Activated T-helper 1 cell treated with anti-CD3 and anti-CD28 coated beads, Interleukin-12 subunit alpha, Interleukin-12 subunit beta, Interleukin-2, Interleukin-4 antibody, amounts not matched to agents 30 ng/mL and 10 ng/mL and 1 ng/mL, durations not matched to agents 14 hours and 24 hours and 36 hours (primary cell): ENCODE measurements at places on chromosomes 5 and 9. TPM values are rescaled to one million over a fixed set of nuclear protein-coding genes. Genes with fewer than 3 reads are reported as not detected.

- DNase-seq: no peak
Measured at GRCh38 chr9:99878651-99879050, 27.8 kb upstream of the STX17 start.

- DNase-seq: no peak
Measured at GRCh38 chr5:143030349-143030748, 260.2 kb downstream of the ARHGAP26 start.

GRCh38 chr5:60060389-60060788, 166.9 kb upstream of the PDE4D start:
- no peak for DNase-seq

DNA sequence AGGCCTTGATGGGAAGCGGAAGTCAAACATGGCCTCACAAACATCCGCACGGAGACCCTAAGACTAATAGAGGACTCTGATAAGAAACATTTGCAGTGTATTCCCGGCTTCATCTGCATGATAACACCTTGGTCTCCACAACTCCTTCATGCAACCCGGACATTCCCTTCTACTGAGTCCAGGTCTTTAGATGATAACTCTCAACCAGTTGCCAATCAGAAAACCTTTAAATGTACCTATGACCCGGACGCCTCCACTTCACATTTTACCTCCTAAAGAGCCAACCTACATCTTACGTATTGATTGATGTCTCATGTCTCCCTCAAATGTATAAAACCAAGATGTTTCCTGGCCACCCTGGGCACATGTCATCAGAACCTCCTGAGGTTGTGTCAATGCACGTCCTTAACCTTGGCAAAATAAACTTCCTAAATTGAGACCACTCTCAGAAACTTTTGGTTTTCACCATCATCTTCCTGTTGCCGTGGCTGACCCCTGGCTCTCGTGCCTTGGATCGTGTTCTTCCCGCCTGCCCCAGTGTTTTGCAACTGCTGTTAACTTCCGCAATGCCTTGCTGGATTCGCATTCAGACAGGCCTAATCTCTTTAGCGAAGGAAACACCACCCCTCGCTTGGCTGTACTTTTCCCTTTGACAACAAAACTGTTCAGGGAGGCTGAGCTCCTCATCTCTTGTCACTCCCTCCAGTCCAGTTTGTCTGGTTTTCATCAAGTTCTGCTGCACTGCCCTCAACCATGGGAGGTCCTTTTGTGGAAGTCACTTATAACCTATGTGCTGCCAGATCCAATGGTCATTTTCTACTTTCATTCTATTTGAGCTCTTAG, 1.1 kb upstream of the DAP start:
- no peak for DNase-seq

- no peak for DNase-seq
Measured at GRCh38 chr5:137989419-137989818, 43.5 kb downstream of the FAM13B start.

DNA sequence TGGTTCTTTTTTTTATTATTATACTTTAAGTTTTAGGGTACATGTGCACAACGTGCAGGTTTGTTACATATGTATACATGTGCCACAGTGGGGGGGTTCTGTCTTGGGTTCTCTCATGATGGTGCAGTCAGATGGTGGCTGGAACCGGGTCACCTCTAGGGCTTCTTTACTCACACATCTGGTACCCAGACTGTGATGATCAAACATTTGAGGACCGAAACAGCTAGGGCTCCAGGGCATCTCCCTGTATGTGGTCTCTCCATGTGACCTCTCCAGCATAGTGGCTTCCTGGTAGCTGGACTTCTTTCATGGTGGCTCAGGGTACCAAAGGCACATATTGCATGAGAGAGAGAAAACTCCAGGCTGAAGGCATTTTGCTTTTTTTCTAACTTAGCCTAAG, 9.8 kb upstream of the CRHBP start:
- DNase-seq: no peak

- no peak for DNase-seq
Measured at GRCh38 chr9:5511476-5511875, 1.1 kb downstream of the PDCD1LG2 start.

The GHR gene
- not detected in 2 replicates for total RNA-seq

The ANKRD31 gene
- 0.36 and 0.37 TPM in 2 replicates for total RNA-seq

The AFF4 gene
- total RNA-seq: 38.3 and 40.9 TPM in 2 replicates

DNA sequence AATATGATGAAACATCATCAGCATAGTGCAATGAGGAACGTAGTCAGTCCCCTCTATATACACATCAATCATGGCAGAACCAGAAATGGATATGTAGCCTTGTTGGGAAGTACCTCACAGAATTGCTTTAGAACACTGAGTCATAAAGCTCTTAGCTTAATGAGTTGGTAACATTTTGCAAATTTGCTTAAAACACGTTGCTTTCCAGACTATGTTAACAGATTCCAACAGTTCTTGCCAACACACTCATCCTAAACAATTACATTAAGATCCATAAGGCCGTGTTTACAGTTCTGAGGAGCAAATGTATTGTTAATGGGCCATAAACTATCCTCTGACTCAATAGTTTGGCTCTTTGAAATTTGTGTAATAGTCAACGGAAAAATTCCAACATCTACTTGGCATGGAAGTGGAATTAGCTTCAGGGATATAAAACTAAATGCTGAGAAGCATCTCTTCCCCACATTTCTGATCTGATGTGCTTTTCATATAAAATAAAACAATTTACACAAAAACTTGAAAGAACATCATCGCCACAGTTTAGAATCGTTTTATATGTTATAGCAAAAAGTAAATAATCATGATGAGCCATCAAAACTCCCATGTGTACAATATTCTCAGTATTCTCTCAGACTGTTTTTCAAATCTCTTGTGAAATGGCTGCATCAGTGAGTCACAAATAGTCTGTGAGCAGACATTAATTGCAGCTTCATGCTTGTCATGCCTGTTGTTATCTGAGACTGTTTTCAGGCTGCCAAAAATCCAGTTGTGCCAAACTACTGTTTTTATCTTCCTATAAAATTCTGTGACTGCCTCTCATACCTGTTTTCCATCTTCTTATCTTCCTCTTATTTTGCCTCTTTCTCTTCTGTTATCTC, 291.9 kb downstream of the COX7C start:
- DNase-seq: no peak

- DNase-seq: no peak
Measured at GRCh38 chr5:115770466-115770865, 46.0 kb downstream of the CDO1 start.
